Muscle of arm (tissue), 14 donors: ENCODE measurements at places on chromosomes 2 and 18.

DNA sequence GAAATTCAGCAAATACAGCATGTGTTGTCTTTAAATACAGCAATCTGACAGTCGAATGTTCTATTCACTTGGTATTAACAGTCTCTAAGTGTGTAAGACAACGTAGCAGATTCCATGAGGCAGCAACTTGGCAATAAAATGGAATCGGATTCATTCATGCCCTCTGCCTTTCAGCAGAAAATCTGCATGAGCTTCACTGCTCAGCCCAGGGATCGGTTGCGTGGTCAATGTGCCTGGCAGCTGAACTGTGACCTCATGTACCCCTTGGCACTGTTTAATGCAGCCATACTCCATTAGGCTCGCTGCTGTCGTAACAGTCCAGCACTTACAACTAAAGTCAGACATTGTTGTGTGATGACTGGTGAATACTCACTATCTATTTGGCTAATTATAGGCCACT lies 17.7 kb upstream of the RGPD4 start:
- peak; percentile 19 for DNase-seq

DNA sequence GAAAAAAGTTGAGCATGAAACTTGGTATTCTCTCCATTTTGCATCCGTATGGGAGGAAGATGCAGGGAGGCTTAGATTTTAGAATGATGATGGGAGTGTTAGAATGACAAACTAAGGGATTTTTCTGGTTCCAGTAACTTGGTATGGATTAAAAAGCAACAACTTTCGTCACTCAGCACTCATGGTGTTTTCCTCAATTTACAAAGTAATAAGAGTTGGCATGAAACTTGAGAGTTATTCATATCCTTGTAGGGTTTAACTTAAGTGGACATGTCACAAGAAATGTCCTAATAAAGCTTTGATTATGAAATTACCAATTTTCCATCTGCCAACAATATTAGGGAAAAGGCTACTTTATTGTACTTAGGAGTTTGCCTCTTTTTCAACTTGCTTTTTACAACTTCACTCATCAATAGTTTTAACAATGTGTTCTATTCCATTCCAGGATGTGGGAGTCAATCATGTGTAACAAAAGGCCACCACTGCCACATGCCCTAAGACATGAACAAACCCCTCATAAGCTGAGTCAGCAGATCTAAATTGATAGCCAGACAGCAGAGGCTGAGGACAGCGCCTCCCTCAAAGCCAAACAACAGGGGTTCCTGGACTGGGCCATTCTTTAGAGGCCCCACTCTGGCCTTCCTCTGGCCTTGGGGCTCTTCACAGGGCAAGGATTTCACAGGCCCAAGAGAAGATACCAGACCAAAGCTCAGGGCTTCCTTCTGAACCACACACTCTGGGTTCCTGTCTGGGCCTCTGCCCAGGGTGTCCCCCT lies 265.8 kb downstream of the TNS1 start:
- no peak for DNase-seq

GRCh38 chr2:131151398-131151797 lies 46.3 kb downstream of the PLEKHB2 start:
- no peak for DNase-seq

GRCh38 chr2:26986576-26986975 lies 16.1 kb downstream of the MAPRE3 start:
- DNase-seq = no peak

- no peak for DNase-seq
These were observed 32.9 kb upstream of the EHBP1 start for GRCh38 chr2:62672601-62673000.

DNA sequence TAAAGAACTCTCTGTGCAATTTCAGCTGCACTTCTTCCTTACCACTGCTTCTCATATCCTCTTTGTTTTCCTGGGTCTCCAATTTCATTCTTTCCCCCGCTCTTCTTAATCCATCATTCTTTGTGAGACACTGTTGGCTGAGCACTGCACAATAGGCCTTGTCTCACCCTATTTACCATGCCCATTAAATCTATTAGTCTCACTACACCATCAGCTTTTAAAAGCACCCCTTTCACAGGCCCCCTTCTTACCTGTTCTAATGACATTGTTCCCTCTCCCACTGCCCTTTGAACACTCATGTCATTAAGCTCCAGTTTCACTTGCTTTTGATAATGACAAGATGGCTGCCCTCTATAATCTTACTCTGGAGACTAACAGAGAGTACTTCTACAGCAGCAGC lies 404.1 kb upstream of the ACVR2A start:
- no peak for DNase-seq

DNA sequence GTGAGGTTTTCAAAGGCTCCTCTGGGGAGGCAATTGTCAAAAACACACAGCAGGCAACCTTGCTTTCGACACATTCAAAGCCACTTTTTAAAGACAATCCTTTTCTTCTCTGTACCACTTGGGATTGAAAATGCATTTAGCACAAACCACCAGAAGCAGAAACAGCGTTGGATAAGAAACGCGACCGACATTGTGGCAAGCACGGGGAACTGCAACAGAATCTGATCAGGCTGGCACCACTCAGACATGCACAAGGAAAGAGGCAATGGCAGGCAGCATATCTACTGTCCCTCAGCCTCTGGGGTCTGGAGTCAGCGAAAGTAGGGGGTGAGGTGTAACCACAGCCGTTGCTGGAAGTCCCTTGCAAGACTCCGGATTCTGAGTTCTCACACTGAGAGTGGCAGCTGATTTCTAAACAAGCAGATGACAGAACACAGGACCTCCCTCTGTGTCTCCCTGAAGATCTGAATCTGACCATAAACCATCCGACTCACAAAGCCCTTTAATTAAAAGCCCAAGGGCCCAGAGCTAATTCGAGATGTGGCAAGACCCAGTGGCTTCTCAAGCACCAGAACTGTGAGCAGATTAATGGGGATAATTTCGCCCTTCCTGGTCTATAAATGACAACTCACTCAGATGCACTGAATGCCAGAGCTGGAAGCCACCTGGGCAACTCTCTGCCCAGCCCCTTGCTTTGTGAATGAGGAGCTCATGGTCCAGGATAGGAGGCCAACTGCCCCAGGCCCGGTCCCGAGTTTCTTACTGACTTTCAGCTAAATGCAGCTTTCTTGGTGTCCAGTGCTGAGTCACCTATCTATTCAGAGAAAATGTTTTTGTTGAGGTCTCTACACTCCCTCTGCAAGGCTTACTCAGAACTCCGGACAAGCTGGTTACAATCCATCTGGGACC lies 29.6 kb downstream of the CYRIA start:
- DNase-seq = no peak

DNA sequence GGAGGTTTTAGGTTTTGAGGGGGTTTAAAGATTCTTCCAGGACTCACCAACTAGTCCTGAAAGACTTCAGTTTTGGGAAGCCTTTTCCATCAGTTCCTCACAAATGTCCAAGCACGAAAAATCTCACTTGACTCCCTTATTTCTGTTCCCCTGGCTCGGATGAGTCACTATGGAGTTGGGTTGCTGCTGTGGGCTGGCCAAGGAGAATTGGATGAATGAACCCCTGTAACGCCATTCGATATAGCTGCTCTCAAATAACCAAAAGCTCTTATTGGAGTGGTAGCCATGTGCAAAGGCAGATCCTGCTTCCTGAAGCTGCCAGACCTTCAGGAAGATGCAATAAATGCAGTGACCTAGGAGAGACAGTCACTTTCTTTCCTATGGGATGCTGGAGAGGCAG lies 417.0 kb downstream of the ZNF521 start:
- no peak for DNase-seq

DNA sequence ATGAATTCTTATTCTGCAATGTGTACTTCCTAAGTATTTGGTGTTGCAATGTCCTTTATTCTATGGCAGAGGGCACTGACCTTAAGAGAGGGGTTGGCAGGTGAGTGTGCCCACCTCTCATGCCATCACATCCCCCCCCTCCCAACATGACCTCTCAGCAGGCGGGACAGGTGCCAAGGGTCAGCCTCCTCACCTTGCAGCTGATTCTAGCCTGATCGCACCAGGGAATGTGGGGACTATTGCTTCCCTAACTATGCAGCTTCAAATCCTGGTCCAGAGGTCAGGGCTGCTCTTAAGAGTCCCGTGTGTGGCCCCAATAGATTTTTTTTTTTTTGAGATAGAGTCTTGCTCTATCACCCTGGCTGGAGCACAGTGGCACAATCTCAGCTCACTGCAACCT lies 9.5 kb downstream of the HJURP start:
- no peak for DNase-seq

- DNase-seq = no peak
These were observed 109.7 kb downstream of the B3GNT2 start for GRCh38 chr2:62305421-62306176.

- no peak for DNase-seq
These were observed 53.8 kb downstream of the SMAD7 start for GRCh38 chr18:48896875-48897511.

DNA sequence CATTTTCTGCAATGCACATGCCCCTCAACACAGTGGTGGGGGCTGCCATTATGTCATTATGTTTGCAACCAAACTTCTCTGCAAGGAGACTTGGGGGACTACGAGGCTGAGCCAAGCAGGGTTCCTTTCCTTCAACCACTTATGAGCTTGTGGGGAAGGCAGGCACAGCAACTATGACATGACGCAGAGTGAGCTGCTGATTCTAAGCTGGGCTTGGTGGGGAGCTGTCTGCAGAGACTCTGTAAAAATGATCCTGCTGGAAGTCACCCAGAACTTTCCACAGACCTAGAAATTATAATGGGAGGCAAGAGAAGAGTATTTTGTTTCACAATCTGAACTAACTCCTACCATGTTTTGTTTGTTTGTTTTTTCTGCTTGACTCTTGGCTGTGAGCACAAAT lies 55.6 kb downstream of the INPP5D start:
- no peak for DNase-seq

- no peak for DNase-seq
These were observed 110.9 kb upstream of the CTDP1 start for GRCh38 chr18:79568543-79569205.
